ENCODE measurements at places on chromosomes 11 and 22.

DNA sequence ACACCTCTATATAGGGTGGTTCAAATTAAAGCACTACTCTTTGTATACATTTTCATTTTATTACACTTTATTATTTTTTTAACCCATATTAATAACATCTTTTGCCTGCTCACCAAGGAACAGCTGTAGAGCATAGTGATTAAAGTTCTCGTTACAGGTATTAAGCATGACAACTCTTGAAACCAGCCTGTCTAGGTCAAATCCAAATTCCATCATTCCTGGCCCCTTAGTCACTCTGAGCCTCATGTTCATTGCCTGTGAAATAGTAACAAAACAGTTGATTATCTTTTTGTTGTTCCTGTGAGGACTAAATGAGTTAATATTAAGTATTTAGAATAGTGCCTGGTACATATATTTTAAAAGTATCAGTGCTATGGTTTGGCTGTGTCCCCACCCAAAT is 334.5 kb downstream of the RAB38 start:
- DNase-seq: no peak

DNA sequence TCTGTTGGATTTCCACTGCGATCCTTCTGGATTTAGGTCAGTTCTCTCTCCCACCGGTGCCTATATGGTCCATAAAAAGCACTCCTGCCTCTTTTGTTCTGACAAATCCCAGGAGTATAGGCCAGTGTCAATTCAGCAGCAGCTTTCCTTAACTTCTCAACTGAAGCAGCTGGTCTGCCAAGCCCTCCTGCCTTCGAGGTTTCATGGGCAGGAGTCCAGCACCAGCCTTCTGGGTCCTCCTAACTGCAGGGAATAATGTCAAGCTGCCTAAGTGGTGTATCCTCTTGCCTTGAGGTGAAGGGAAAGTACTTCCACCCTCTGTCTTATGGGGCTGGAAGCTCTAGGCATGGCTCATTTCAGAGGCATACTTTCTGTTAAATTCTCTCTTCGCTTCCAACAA is 149.4 kb upstream of the NCAM1 start:
- DNase-seq: no peak

DNA sequence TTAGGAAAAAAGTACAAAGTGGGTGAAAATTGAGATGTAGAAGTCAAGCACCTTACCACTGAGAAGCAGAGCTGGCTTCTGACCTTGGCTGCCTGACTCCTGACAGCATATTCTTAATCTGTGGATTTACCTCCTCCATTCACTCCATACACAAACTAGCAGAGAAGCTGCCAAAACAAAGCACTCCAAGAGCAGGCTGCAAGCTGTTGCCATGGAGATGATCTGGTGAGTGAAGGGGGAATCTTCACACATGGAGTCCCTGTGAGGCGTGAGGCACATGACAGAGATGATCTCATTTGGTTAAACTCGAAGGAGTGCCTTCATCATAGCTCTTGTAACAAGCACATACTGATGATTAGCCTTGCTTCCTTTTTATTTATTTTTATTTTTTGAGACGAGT is 16.1 kb downstream of the COMMD9 start:
- DNase-seq: no peak

- DNase-seq: peak; percentile 59
These were observed 21.7 kb upstream of the NRGN start for GRCh38 chr11:124717786-124718651.

DNA sequence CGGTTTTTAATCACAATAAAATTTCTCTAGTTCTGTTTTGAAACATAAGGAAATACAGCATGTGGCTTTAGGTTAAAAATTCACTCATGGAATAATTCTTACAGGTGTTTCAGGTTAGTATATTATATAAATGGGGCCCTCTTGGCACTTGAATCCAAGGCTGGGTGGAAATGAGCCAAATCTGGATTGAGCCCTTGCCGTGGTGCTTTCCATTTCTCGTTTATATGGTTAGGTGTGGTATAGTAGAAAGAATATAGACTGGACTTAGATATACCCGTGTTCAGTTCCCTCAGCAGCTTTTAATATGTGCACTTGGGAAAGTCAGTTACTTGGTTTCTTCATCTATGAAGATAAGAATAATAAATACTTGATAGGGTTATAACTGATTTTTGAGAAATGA is 16.0 kb downstream of the ZFP91 start:
- DNase-seq: no peak

GRCh38 chr11:87493516-87493915 is 455.8 kb downstream of the TMEM135 start:
- no peak for DNase-seq

DNA sequence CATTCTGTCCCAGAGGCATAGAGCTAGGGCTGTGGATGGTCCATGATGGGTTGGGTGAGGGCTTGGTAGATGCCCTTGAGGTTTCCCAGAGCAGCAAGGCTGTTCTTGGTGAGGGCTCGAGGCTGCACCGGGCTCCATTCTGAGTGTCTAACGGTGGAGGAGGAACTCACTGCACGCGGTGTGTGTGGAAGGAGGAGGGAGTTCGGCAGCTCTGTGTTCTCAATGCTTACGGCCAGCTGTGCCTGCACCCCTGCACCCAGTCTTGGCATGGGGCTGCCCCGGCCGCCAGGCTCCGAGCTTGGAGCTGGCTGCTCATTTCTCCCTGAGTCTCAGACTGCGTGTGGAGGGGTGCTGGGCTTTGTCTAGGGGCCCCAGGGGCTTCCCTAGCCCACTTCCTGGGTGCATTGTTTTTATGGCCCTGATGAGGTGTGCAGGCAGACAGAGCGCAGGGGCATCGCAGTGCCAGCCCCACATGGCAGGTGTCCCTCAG is 1247.1 kb downstream of the BRD1 start:
- DNase-seq: no peak

GRCh38 chr11:8672346-8672745 is 10.1 kb downstream of the TRIM66 start:
- no peak for DNase-seq

DNA sequence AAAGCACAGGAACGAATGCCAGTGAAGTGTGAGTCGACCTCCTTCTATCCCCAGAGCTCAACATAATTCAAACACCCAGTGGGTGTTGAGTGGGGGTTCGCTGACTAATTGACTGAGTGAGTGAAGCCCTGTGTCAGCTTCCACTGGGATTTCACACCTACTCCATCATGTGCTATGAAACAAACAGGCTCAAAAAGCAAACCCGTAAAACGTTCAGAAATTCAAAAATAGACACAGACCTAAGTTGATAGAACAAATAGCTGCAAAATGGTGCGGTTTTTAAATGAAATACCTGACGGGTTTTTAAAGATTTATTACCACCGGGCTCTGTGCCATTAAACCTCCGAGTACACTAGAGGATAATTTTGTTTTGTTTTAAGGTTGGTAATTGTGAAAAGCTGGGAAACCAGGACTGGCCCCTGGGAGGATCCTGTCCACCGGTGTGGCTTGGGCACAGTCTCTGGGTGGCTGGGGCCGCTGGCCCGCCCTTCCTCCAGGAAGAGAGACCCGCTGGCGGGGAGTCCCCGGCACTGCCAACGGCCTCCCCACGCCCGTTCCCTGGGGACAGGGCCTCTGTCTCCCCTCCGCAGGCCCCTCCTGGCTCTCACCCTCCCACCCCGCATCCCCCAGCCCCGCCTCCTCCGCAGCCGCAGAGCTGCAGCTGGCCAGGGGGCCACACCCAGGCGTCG is 13.6 kb downstream of the KCNJ5 start:
- DNase-seq: peak; percentile 39

GRCh38 chr11:31366795-31367194 is 2.7 kb downstream of the DCDC1 start:
- peak; percentile 50 for DNase-seq

- DNase-seq: peak; percentile 8
These were observed 125.7 kb downstream of the TENM4 start for GRCh38 chr11:79314906-79315689.

GRCh38 chr11:61477727-61478148 is 30.8 kb upstream of the LRRC10B start:
- DNase-seq: peak; percentile 63

DNA sequence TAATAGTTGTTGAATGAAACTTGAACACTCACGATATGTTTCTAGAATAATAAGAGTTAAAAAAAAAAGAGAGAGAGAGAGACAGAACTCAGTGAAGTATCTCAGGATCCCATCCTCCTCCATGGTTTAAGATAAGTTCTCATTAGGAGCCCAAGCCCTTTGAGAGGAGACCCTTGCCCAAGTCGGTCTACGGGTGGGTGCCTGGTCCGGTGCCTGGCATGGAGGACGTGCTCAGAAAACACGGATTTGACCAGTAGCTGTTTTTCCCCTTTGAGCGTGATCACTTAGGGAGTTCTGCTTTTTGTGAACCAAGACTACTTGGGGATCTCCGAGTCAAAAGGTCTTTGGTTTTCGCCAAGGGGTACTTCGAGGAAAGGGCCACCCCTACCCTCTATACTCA is 40.6 kb downstream of the CACNG2 start:
- no peak for DNase-seq

- DNase-seq: no peak
These were observed 26.3 kb upstream of the CDON start for GRCh38 chr11:126088999-126089398.

- peak; percentile 40 for DNase-seq
These were observed 63.4 kb downstream of the RCN1 start for GRCh38 chr11:32154275-32154674.

DNA sequence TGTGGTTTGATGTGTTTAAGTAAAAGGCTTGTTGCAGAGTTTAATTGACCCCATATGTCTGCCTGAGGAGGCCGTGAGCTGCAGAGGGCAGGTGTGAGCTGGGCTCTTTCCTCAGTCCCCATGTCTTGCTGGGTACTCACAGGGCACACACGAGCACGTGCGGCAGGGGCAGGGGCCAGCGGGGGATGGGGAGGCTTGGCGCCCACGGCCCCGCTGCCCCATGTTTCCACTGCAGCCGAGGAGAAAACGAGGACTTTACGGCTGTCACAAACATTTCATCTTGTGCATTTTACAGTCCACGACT is 24.7 kb upstream of the CCDC188 start:
- DNase-seq: no peak

GRCh38 chr22:20244691-20245576 is 23.2 kb downstream of the RTN4R start:
- peak; percentile 40 for DNase-seq

DNA sequence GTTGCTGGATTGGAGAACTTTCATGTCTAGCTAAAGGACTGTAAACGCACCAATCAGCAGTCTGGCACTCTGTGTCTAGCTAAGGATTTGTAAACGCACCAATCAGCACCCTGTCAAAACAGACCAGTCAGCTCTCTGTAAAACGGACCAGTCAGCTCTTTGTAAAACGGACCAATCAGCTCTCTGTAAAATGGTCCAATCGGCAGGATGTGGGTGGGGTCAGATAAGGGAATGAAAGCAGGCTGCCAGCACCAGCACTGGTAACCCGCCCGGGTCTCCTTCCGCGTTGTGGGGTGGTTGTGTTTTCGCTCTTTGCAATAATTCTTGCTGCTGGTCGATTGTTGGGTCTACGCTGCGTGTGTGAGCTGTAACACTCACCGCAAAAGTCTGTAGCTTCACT is 11.3 kb downstream of the MYO18B start:
- DNase-seq: no peak

DNA sequence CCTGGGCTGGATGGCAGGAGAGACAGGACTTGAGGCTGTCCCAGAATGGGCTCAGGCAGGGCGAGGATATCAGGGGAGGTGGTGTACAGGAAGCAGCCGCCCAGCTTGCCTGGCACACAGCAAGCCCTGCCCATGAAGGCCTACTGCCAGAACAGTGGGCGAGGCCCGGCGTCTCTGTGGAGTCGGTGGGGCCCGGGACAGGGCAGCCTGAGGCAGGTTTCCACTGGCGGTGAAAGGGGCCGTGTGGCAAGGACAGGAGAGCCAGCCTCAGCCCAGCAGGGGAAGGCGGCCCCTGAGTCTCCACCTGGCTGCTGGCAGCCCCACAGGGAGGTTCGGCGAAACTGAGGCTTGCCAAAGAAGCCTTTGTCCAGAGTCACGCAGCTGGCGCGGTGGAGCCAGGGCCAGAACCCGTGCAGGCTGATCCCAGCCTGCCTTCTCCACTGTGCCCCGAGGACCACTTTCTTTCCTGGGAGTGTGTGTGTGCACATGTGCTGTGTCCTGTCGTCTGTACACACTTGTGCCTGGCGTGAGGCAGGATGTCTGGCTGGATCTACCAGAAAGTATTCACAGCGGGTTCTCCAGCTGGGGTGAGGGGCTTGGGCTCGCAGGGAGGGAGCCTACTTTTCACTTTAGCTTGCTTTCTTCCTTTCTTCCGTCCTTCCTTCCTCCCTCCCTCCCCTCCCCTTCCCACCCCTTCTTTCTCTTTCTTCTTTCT is 1.2 kb downstream of the TSPO start:
- DNase-seq: peak; percentile 94

- peak; percentile 49 for DNase-seq
These were observed 115.4 kb downstream of the KIAA1671 start for GRCh38 chr22:25067851-25068421.
